NCI-H2029 (cell line): ENCODE measurements at places on chromosomes 6 and 20.

DNA sequence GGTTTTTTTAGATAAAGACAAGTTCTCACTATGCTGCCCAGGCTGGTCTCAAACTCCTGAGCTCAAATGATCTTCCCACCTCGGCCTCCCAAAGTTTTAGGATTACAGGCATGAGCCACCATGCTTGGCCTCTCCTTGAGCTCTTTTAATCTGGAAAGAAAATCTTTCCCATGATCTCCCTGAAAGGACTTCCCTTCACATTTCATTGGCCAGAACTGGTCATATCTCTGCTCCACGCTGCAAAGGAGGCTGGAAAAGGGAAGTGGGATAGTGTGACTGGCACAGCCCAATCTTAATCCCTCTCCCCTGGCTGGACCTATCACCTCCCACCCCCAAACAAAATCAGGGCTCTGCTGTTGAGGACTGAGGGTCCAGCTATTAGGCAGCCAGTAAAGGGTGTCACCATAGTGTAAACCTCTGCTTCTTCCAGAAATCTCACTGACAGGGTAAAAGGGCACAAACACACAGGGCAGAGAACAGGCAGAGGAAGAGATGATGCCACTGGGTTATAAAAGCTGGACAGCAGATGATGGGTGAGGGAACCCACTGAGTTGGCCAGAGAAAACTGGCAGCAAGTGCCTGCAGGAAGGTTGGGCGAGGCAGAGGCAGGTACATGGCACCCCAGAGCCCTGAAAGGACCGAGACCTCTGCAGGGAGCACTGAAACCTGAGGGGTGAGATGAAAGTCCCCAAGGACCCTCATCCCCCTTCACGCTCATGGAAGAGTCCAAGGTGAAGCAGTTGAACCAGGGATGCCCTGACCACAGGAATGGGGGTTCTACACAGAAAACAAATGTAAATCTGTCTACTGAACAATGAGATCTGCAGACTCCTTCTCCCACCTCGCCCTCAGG lies 83.1 kb upstream of the PTPN1 start:
- DNase-seq = no peak

GRCh38 chr6:51585264-51585663 lies 502.1 kb downstream of the PKHD1 start:
- DNase-seq = no peak

DNA sequence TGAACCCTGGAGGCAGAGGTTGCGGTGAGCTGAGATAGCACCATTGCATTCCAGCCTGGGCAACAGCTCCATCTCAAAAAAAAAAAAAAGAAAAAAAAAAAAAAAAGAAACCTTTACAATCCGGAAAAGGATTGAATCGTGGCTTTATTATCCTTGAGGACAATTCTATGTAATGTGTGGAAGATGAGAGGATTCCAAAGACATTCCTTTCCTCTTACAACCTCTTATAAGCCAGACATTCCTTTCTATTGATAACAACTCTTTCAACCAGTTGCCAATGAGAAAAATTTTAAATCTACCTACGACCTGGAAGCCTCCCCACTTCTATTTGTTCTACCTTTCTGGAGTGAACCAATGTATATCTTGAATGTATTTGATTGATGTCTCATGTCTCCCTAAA lies 91.2 kb upstream of the EEF1E1 start:
- no peak for DNase-seq

DNA sequence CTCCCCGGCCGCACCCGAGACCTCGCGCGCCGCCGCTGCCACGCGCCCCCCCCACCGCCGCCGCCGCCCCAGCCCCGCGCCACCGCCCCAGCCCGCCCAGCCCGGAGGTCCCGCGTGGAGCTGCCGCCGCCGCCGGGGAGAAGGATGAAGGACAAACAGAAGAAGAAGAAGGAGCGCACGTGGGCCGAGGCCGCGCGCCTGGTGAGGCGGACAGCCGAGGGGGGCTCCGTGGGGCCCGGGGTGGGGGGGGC lies 426 bp downstream of the ASXL1 start:
- no peak for DNase-seq

DNA sequence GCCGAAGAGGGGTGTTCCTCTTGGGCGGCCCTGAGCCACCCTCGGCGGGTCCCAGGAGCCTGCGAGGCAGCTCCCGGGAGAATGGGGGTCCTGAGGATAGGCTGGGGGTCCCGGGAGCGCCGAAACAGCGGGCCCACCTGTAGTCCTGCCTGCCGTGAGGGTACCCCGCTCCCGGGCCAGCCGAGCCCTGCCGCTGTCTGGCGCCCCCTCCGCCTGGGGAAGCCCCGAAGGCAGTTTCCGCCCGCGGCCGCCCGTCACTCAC lies 280 bp downstream of the SPATA2 start:
- DNase-seq = no peak

- DNase-seq = peak; percentile 19
Observed at GRCh38 chr20:40633123-40633850, 55.7 kb downstream of the MAFB start.

DNA sequence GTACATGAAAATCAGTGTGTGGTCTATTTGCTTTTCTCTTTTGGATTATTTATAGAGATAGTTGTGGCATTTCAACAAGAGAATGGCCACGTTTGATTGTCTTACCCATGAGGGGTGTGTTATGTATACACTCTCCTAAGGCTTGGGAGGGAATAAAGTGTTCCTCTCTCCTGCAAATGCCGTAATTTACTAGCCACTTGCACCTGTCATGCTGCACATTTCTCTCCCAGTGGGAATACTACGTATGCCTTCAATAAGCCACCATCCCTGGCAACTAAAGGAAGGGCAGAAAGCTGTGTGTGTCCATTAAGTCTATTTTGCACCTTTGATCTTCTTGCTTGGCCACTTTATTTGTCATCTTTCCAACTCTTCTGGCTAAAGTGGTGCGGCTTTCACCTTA lies 541.2 kb downstream of the QKI start:
- no peak for DNase-seq

DNA sequence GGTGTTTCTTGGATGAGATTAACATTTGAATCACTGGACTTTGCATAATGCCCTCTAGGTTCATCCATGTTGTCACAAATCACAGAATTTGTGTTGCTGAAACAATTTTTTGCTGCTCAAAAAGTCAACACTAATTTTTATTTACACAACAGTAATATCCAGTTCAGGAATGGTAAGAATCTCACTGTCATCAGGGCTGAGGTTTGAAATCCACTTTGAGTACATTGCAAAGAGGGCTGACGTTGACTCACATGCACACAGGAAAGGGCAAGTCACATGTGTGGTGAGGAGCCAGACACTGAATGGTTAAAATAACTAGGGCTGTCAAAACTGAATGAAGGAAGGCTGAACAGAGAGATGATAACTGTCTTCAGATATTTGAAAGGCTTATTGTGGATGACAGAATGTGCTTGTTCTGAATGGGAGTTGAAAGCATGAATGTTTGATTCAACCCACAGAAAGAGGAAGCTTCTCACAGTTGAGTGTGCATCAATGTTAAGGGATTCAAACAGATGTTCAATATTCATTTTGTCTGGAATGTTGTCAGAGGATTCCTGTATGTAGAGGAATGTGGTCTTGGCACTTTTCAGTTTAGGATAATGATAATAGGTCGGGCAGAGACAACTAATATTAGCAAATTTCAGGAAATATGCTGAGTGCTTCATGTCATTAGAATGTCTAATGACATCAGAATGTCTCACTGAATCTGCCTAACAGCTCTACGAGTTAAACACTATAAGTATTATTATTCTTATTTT lies 3.6 kb upstream of the ADGRG6 start:
- no peak for DNase-seq

DNA sequence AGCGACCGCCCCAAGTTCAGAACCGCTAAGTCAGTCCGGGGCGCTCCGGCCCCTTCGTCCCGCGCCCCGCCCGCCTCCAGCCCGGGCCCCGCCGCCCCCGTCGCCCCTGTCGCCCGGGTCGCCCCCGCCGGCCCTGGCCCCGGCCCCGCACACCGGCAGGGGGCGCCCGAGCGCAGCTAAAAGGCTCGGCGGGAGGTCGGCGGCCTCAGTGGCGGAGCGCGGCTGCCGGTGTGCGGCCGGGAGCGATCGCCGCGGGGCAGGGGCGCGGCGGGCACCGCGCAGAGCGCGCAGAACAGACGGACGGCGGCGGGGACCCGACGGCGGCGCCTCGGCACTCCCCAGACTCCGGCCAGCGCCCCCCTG lies at the start of gene FNDC1:
FNDC1 (plus strand) TSS at position 208 of the 363 bp plus-strand sequence. CDS start 197 bp downstream, outside the sequence.
- no peak for DNase-seq

- DNase-seq = no peak
Observed at GRCh38 chr20:53750827-53751619, 157.4 kb upstream of the ZNF217 start.

DNA sequence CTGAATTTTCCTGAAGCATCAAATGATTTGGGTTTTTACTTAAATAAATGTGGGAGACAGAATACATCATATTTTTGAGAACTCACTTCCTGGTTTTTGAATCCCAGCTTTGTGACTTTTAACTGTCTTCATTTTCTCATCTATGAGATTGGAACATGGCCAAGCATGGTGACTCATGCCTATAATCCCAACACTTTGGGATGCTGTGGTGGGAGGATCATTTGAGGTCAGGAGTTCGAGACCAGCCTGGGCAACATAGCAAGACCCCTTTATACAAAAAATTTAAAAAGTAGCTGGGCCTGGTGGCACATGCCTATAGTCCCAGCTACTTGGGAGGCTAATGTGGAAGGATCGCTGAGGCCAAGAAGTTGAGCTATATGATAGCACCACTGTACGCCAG lies 122.3 kb downstream of the QKI start:
- no peak for DNase-seq

GRCh38 chr6:13284646-13285045 lies 43.7 kb downstream of the TBC1D7 start:
- DNase-seq = no peak

GRCh38 chr6:12580290-12580689 lies 136.3 kb upstream of the PHACTR1 start:
- no peak for DNase-seq
